Right ventricle myocardium inferior (tissue), 1 donor: ENCODE measurements at places on chromosomes 3 and 15.

- no peak for DNase-seq
These were observed 106.6 kb downstream of the LRIG1 start for GRCh38 chr3:66394019-66394752.

DNA sequence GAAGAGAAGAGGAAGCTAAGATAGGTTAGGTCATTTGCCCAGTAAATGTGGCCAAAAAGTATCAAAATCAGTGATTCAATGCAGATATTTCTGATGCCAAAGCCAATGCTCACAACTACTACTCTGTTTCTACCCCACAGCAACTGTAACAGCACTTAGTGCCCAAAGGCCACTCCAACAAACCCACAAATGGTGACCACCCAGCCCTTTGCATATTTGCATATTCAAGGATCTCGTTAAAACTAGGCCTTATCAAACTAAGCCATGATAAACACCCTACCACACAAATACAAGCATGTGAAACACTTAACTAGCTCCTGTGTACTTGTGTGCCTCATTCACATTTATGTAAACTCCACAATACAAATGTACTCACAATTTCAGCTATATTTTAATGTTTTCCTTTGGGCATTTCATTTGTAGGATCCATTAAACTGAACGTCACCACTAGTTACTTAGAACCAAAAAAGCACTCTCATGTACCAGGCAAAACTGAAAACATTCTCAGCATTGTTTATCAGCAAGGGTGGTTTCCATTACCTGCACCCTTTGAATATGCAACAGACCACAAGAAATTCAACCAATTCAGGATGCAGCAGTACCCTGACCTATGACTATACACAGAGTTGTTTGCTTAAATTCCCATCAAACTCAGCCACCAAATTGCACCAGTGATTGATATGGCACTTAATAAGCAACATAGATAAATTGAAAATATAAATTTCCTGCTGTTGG is 111.2 kb upstream of the STT3B start:
- DNase-seq: no peak

DNA sequence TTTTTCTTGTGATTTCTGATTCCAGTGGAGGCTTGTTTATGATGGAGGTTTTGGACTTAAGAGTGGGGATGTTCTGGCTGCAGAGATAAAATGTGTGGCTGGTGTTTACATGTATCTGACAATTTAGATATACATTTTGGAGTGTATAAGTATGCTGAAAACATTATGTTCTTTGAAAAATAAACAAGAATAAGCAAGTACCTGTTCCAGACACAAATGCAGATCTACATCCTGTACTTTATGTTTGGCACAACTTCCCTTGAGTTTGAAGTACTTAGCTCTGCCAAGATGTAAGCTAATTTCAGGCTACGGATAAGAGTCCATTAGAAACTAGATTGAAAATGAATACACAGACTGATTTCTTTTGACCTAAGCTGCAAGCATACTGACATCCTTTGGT is 277.2 kb downstream of the CHST2 start:
- DNase-seq: no peak

DNA sequence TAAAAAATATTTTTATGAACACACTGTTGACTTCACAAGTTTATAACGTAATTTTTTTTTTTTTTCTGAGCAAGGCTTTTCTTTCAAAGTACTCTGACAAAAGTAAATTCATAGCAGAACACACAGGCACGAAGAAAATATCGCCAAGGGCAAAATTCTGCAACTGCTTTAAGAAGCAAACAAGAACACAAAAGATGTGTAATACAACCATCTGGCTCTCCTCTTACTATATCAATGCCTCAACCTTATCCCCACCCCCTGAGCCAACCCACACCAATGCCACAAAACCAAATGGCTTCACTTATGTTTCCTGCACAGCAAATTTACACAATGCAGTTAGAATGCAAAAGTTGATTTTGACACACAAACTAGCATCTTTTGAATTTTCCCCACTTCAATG is 274.2 kb downstream of the FOXP1 start:
- DNase-seq: no peak

DNA sequence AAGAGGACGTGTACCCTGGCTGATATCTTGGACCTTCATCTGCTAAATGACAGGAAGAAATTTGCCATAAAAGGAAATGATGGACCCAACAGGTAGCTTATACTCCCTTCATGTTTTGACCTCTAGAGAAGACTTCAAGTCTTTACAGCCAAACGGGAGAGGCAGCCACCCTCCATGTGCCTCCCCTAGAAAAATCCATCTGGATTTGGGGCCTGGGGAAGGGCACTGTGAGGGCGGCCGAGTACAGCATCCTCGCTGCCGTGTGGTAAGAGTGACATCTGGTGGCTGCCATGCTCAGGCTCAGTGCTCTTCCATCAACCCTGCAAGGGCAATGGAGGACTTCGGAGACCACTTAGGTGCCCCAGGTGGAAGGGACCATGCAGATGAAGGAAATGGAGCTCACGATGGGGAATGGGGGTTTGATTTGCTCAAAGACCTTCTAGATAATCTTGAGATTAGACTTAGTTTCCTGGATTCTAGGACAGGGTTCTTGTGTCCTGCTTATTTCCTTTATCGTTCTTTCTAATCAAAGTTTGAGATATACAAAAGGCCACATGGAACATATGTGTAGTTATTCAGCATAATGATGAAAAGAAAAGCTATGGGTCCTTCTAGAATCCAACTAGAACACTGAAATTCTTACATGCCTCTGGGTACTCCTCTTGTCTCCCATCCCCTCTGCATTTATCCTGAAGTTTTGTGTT is 44.4 kb downstream of the AQP9 start:
- no peak for DNase-seq

DNA sequence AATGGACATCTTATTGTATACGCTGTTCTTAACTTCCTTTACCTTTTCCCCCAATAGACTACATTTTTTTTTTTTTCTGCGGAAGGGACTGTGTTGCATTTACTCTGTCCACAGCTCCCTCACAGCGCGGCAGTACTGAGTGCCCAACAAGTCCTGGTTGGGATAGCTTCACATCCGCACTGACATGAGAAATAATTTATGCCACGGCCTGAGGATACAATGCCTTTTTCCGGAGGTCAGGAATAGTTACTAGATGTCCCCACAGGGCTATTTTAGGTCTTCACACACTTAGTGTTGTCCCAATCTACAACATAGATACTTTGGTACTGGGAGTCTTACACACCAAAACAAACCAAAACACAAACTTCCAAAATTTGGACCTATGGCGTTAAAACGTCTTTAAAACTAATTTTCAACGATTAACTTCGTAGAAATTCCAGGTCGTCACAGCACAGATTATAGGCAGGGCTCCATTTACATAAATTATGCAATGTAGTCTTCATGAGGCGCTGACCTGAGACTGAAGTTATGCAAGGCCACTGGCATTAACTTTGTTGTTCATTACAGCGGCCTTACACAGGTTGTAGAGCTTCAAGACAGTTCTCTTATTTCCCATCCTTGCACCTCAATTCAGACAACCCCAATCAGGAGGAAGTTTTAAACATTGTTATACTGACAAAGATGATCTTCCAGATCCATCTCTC is 989 bp upstream of the PPIB start:
- no peak for DNase-seq

GRCh38 chr3:124113485-124113884 is 121.6 kb upstream of the ROPN1 start:
- no peak for DNase-seq

- DNase-seq: no peak
These were observed 138.9 kb downstream of the IGF1R start for GRCh38 chr15:98787194-98787593.
